ENCODE measurements at places on chromosomes 1 and 21. TPM values are rescaled to one million over a fixed set of nuclear protein-coding genes. Genes with fewer than 3 reads are reported as not detected.

RGS2 gene
- 7.9 TPM for total RNA-seq

SELP gene
- total RNA-seq, result not detected

THEMIS2 gene
- total RNA-seq, result 4.3 TPM

DNAH14 gene
- 32.5 TPM for total RNA-seq

MFSD2A gene
- total RNA-seq, result 12.8 TPM

OR2T29 gene
- not detected for total RNA-seq

SPRR2B gene
- total RNA-seq, result not detected

RAB3B gene
- 2.2 TPM for total RNA-seq

DNA sequence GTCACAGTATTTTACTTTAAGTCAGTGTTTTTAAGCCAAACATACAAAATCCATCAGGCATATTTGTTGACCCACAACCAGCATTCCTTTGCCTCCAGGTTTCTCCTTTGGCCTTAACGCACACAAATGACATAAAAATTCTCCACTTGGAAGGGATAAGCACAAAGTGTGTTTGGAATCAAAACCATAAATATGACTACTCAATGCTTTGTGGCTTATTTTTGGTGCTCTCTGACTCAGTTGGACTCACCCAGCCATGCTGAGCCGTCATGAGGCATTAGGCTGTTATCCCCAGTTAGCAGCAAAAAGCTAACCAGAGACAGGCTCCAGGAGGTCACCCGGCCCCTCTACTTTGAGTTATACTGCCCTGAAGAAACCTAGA, 948 bp downstream of the PRUNE1 start:
- no peak for DNase-seq

GRCh38 chr21:32240851-32241687, 37.8 kb downstream of the MIS18A start:
- DNase-seq, result no peak

DNA sequence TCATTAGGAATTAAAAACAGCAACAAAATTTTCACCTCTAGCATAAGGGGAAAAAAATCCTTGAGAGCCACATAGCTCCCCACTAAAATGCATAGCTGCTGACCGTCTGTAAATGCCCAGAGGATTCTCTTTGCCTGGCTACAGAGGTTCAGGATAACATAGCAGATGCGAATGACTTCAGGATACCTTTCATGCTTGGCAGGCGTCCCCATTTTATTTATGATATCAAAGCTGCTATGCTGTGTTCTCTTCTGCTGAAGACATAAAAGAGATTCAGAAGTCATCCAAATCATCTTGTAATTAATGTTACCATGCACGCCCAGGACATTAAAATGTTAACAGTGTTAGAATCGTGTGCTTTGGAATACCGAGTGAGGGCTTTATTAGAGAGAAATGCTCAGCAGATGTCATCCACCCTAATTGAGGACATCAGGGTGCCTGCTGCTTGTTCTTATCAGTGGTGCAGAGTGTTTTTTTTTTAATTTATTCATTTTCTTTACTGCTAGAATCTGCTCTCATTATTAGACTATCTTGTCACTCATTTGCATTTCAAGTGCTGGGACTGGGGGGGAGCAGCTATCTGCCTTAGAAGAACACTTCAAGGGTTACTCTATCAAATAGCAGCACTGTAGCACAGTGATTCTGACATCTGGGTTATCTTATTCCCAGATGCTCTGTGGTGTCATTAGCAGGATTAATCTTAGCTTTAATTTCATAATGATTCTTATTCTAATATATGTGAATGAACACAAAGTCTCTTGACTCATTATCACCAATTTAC, 139.5 kb downstream of the ZNF326 start:
- DNase-seq, result no peak

- DNase-seq, result peak; percentile 45
These were observed at the start of gene CD1D for GRCh38 chr1:158180741-158181576. Gene CD1D (plus strand): TSS chr1:158180895. CDS start chr1:158181102, 207 bp downstream.

GRCh38 chr1:234826352-234826751, 216.4 kb upstream of the IRF2BP2 start:
- DNase-seq, result no peak

DNA sequence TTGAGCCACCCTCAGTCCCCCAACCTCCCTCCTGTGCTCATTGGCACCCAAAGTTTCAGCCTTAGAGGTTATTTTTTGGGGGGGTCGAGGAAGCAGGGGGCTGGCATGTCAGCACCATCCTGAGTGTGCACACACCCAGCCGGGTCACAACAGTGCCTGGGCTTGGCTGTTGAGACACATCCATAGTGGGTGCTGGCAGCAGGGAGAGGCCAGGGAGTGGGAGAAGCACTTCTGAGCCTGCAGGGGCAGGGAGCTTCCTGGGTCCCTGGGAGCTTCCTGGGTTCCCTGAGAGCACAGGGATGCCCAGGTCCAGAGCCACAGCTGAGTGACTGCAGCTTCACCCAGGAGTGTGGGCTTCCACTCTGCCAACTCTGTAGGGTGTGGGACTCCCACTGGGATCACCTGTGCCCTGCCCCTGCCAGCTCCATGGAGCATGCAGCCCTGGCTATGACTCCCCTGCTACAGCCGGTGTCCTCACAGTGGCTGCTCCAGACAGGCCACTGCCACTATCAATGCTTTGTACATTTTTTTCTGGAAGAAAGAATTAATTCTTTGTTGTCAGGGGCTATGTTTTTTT, 240.4 kb downstream of the PTGER3 start:
- no peak for DNase-seq

- no peak for DNase-seq
These were observed 48.0 kb downstream of the DIPK1A start for GRCh38 chr1:92913093-92913819.

- peak; percentile 53 for DNase-seq
These were observed 103.7 kb upstream of the NFIA start for GRCh38 chr1:60978421-60979357.

DNA sequence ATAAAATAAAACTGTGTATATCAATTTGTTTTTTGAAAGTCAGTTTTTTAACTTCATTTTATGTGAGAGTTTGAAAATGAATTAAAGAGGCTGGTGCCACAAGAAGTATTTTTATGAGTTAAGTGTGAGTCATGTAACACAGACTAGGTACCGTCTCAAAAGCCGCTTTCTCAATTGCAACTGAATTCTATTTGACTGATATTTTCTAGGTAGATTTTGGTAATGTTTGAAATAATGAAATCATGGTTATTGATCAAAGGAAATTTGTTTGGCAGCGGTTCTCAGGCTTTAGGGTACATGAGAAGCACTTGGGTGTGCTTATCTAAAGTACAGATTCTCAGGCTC, 4.6 kb downstream of the SNX27 start:
- DNase-seq, result no peak

DNA sequence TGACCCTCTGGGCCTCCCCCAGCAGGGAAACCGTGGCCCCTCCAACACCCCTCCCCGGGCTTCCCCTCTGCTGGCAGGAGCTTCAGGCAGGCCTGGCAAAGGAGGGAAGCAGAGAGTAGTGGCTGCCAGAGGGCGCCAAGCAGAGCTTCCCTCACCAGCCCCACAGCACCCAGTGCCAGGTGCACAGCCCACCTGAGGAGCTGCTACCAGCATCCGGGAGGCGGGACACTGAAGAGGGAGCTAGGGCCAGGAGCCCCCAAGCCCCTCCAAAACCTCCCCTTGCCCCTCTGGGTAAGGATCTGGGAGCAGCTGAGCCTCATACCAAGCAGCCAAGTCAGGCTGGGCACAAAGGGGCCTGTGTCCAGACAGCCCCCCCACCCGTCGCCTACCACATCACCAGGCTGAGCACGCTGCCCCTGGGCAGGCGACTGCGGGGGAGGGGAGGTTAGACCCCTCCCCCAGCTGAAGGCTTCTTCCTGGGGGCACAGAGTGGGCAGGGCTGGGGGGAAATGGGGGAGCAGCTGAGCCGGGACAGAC, 19.6 kb downstream of the CCDC24 start:
- no peak for DNase-seq

- no peak for DNase-seq
These were observed 5.1 kb upstream of the HDAC1 start for GRCh38 chr1:32286763-32287162.

GRCh38 chr1:224623743-224624333, 7.7 kb downstream of the CNIH3 start:
- DNase-seq, result peak; percentile 96

GRCh38 chr1:109977657-109978378, 6.7 kb upstream of the AHCYL1 start:
- no peak for DNase-seq

DNA sequence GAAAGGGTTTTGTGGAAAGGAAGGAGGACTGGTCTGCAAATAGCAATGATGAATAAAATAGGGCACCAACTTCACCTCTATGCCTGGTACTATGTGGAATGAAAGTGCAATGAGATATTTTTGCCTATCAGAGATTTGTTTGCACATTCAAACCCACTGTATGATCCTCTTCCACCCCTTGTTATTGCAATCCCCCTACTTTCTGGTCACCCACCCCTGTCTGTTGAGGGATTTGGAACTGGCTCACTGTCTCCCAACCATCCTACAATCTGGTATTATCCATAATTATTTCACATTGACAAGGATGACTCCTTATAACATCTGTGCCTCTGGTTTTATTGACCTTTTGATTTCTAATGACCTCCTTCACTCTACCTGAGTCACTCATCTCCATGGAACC, 42.4 kb downstream of the CD55 start:
- no peak for DNase-seq

GRCh38 chr1:102853701-102854187, 254.6 kb downstream of the COL11A1 start:
- no peak for DNase-seq

- no peak for DNase-seq
These were observed 225.8 kb upstream of the TNR start for GRCh38 chr1:175969231-175969630.

DNA sequence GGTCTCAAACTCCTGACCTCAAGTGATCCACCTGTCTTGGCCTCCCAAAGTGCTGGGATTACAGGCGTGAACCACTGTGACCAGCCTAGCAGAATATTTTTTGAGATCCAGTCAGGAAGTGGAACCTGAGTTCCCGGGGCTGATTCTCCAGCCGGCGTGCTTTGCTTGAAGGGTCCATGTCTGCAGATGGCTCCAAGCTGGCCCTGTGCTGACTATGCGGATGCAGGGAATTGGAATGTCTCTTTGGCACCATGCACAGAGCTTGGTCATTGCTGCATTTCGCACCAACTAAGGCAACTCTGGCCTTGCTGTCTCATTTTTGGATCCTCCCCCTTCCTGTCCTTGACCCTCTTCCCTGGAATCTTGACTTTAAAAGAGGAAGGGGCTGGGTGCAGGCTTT, 28.1 kb downstream of the ARHGEF10L start:
- no peak for DNase-seq

GRCh38 chr1:155977690-155978324, 540 bp downstream of the ARHGEF2 start:
- peak; percentile 50 for DNase-seq

GRCh38 chr1:194717941-194718340, 1531.5 kb upstream of the B3GALT2 start:
- no peak for DNase-seq

- no peak for DNase-seq
These were observed 49.0 kb upstream of the ASB17 start for GRCh38 chr1:75980972-75981897.

DNA sequence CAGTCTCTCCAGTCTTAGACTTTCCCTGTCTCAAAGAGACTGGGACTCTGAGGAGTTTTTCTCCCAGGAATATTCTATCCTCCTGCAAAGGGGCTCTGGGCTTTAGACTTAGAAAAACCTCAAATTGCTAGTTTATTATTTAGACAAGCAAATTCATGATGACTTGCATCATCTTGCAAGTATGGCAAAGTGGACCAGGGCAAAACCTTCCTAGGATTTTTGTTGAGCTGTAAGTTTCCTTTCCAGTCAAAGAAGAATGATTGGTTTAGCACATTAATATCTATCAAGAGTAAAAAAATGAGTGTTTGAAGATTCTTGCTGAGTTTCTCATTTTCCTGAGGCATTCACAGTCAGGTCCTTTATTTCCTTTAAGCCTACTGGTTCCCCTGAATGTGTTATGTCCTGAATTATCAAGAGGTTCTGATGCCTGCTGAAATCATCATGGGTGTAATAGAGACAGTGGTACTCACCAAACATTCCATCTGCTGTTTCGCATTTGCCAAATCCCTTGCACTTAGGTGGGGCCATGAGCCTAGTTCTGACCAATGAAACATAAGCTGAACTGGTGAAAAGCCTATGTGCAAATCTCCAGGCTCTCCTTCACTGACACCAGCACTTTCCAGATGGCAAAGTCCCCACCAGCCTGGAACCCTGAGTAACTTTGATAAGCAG, 25.2 kb upstream of the SPAG17 start:
- no peak for DNase-seq

DNA sequence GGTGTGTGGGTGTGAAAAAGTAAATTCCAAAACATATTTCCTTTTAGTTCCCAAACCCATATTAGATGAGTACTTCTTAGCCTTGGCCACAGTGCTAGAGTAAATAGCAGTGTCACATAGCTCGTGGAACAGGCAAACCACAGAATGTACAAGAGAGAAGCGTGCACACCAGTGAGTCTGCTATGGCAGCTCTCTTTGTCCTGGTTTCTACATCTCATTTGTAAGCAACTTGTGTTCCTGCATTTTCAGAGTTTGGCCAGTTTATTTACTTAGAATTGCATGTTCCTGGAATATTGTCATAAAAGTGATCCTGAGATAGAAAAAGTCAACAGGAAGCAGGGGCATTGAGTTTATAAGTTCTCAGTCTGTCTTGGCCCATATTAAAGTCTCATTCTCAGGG, 142.1 kb downstream of the DHRS3 start:
- DNase-seq, result peak; percentile 34

DNA sequence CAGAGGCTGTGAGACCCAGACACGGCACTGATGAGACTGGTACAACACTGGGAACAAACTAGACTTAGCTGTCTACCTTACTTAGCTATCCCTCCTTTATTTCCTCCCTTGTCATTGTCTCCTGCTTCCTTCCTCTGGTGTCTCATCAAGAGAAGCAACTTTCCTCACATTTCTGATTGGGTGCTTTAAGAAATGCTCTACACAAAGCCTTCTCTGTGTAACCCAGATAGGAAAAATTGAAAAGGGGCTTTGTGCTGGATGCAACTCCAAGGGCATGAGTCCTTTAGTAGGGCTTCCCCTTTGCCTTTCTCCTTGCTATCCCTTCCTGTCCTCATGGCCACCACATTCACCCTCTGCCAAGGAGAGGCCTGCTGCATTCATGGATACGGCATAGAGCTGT, 274.5 kb downstream of the VAV3 start:
- DNase-seq, result no peak

- no peak for DNase-seq
These were observed 98.1 kb upstream of the CXADR start for GRCh38 chr21:17414766-17415165.

DNA sequence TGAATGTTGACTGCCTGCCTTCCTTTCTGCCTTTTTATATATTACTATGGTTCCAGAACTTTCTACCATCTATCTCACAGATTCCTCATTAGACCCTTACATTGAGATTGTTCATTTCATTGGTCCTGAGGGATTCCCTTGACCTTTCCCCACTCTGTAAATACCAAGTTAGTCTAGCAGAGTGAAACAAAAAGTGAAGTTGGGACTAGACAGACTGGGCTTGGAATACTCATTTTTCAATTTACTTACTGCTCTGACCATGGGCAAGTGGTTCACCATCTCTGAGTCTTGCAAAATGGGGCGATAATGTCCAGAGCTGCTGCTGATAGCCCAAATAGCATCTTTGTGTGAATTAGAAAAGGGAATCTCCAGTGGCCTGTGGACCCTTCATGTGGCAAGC, 38.8 kb downstream of the XCL2 start:
- DNase-seq, result no peak

GRCh38 chr1:55316947-55317662, 101.9 kb upstream of the USP24 start:
- DNase-seq, result no peak
